NCI-H1436 treated with DMSO at 0.1 percent for 48 hours (cell line): ENCODE measurements at places on chromosomes 6 and 20.

DNA sequence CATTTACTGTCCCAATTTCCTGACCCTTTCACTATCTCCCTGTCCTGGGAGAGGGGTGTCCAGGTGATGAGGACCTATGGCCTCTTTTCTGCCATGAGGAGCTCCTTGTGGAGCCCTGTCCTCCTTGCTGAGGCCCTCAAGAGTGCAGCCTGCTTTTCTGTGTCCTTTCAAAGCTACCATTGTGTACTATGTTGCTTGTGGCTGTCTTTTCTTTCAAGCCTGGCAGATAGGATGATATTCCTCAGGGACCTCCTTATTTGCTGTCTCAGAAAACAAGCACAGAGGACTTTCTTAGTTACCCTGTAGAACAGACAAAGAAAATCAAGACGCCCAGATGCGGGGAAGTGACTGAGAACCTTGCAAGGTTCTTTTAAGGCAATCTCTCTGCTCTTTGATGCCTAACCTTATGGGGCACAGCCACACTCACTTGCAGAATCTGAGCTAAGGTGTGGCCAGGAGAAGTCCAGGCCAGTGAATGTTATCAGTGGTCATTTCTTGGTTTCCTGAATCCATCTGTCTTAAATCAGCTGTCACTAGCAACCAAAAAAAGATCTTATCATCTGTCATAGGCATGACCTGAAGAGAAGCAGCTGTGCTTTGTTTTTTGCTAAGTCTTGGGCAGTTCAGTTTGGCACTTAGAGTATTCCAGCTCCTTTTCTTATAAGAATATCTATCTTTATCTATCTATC is 17.2 kb downstream of the CARMIL1 start:
- no peak for DNase-seq

DNA sequence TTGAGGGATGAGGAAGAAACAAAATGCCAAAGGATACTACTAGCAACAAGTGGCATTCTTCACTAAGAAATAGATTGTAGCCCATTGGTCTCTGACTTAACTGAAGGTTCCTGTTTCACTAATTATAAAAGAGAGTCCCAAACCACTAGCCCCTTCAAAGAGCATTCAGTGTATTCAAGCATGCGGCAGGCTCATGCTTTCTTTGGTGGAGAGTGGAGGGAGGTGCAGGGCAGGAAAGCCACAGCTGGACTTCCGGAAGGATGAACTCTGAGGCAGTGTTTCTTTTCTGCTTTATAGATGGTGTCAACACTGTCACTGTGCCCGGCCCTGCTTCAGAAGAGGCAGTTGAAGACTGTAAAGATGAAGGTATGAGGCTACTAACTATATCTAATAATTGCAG is 636.1 kb downstream of the KIF16B start:
- DNase-seq = no peak

GRCh38 chr6:8803181-8803760 is 367.9 kb upstream of the SLC35B3 start:
- peak; percentile 24 for DNase-seq

DNA sequence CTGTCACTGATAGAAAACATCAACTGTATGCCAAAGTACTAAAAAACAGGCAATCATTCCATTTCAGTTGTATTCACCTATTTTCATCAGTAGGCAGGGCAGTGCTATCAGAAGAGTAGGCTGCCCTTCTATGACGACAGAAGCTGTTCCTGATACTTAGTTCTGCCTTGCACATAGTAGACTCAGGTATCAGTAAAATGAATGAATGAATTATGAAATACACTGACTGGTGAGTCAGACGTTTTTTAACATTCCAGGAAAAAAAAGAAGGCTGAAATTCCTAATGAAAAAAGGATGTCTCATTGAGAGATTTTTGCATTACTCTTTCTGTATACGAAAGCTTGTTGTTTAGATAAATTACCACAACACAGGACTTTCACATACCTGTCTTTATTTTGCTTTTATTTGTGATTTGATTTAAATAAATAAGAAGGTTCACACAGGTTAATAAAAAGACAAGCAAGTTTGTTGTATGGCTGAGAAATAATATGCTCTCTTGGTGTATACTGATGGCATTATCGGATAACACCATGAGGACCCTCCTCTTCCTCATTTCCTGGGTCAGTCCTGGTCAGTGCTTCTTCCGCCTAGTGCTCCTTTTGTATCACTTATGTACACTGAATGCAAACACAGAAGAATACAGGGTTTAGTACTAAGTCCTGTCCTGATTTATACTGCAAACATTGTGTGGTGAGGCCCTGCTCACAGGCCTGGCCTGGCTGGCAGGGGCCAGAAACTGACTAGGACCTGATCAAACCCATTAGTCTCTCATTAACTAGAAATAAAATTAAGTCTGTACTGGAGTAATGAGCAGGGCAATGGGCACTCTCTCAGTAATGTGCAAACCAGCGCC is 39.4 kb upstream of the SPDEF start:
- DNase-seq = no peak

DNA sequence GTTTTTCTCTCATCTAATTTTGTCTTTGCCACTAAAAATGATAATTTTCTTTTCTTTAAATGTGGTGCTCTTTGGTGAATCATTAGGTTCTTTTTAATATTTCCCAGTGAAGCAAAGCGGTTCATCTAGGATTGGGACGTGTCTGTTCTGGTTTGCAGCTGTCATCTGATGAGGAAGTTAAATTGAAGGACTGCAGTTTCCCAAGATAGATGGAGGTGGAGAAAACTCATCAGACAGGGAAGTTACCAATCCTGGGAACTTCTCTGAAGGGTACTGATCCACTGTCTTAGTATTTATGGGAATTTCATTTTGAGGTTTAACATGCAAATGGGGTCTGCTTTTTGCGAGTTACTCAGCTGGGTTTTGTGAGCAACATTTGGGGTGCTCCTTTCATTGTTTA is 2.4 kb upstream of the AARS2 start:
- DNase-seq = no peak

DNA sequence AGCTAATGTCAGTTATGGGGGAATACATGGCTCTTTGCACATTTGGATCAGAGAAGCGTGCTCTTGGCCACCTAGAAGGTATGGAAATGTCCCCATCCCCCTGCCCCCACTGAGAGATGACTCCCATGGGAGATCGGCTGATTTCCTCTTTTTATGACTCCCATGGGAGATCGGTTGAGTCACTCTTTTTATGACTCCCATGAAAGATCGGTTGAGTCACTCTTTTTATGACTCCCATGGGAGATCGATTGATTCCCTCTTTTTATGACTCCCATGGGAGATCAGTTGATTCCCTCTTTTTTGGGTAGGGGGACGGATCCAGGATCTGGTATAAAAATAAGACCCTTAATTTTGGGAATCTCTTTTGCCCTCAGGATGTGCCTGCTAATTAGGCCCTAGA is 10.3 kb upstream of the TAAR9 start:
- no peak for DNase-seq

DNA sequence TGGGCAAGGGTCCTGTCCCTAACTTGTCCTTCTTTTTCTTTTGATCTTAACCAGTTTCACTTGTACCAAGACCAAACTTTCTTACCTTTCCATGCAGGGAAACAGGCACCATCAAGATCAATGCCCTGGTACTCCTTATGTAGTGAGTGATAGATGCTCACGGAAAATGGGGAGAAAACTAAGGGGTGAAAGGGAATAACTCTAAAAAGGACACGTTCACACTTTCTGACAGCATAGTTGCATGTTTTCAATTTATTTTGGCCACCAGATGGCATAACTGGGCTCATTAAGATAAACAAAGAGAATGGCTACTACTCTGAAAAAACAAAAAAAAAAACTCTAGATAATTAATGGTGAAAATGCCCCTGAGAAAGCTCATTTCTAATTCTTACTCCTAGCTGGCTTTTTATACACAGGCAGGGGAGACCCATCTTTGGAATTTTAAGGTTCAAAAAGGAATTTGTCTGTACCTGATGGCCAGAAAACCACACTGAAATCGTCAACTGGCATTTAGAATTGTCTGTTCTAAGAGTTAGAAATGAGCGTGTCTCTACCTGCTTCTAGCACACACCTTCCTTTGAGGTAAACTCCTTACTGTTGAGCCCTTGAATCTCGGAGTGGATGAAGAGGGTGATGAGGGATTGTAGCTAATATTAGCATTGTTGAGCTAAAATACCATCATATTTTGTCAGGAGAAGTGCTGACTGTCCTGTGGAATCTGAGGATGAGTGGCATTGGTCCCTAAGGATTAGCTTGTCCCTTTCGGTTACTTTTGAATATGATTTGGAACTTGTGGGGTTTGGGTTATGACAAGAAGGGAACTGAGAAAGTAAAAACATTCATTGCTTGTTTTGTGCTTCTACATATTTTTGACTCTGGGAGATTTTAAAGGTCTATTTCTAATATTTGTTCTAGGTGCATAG is 62.2 kb upstream of the DDR1 start:
- DNase-seq = no peak

GRCh38 chr6:148947621-148948444 is 201.0 kb downstream of the UST start:
- no peak for DNase-seq

DNA sequence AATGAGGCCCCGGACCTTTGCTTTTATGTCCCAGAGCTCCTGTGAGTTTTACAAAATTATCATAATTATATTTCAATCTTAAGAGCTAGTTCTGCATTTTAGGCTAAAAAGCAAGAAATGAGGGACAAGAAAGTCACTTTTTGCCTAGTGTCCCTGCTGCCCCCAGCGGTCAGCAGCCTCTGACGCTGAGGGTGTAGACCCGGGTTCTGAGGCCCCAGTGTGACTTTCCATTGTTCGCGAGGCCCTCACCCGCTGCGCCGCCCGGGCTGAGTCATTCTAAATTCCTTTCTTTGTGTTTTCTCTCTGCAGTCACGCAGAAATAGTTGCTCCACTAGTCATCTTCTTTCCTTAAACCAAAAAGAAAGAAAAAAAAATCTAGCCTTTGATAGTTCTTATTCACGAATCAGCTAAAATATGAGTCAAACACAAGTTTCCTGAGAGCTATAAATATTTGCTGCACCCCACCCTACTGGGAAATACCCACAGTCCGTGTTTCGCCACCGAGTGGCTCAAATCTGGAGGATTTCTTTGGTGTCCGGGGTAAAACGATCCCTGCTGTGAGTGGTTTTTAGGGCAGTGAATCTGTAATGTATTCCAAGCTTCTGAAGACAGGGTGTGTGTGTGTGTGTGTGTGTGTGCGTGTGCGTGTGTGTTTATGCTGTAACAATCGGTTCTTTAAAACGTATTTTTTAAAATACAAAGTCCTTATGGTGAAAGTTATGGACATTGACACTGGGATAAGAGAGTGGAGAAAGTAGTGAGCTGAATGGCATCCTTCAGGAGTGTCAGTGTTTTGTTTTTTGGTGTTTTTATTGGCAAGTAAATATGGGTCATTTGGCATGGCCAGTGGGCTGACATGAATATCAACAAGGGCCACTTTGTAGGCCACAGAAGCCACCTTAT is 59.7 kb upstream of the EEF1A1 start:
- DNase-seq = no peak

- no peak for DNase-seq
Observed at GRCh38 chr6:56250266-56250665, 2.9 kb upstream of the COL21A1 start.

GRCh38 chr6:20335872-20336271 is 65.8 kb upstream of the E2F3 start:
- DNase-seq = no peak

DNA sequence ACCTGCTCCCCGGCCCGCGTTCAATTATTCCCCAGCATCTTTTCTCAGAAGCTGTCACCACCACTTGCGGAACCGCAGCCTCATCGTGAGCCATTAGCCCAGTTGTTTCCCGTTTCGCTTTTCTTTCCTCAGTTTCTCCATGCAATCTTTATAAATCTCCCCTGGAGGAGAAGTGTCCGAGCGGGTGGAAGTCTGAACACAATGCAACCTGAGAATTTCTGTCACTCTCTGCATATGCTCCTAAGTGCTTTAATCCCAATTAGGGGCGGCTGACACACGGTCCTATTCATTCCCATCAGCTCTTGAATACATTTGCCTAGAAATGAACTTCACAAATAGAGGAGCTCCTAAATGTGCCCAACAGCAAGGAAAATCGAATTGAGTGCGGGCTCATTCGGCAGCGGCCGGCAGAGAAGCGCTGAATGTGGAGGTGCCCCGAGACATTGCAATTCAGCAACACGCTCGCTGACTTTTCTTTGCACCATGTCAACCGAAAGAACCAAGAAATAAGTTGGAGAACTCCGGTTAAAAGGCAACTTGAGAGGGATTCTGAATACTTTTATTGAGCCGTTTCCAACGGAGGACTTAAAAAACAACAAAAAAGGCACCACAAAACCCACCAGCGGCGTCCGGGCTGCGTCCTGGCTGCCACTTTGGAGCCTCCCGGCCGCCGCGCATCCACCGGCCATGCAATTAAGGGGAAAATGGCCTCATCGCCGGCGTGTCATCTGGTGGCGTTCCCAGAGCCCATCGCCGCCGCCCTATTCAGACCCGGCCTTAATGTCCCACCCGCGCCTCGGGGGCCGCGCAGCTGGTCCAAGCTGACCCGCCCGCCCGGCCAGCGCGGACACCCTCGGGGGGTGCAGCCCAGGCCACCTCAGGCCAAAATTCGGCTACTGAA is 3.9 kb upstream of the PRDM13 start:
- DNase-seq = no peak

DNA sequence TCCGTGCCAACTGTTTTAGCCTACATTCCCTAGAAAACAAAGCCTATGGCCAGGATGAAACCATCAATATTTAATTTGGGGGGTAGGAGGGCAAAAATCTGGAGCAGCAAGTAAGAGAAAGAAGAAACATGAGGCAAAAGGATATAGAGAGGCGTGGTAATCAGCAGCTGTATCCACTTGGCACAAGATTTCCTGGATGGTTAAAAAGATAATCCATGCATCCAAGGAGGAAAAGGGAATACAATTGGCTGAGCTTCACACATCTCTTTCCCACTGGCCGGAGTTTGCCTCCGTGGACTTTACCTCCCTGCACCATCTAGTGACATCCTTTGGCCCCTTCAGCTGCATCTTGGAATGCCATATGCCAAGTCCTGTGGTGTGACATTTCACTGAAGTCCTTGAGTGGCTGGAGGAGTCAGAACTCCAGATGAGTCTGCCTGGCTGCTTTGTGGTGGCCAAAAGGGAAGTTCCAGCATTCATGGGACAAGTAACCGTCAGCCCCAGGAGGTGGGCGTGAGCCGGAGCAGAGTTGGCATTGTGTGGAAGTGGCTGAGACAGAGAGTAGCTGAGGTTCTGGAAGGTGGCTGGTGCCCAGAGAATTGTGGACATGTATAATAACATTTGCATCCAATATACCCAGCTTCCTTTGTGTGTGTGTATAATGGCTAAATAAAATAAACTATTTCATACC is 13.7 kb upstream of the TMX4 start:
- DNase-seq = no peak

GRCh38 chr20:39081255-39081654 is 119.1 kb downstream of the DHX35 start:
- DNase-seq = no peak

DNA sequence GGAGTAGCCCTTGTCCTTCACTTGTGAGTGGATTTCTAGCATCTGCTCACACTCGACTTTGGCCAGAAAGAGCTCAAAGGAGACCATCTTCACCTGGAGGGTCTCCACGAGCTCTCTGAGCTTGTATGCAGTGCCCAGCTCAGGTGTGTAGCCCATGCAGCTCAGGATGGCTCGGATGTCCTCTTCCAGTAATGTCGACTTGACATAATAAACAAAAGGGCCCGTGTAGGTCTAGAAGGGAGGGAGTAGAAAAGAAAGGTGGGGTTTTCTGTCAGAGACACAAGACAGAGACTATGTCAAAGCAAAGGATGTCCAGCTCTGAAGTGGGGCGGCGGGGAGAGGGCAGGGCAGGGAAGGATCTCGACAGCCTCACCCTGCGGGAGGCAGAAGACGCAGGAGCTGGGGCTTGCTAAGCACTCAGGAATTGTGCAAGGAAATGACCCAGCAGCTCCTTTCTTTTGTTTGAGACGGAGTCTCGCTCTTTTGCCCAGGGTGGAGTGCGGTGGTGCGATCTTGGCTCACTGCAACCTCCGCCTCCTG is 8.6 kb downstream of the SPATA2 start:
- DNase-seq = no peak

GRCh38 chr20:63857764-63858392 is 3.4 kb upstream of the ABHD16B start:
- no peak for DNase-seq
